ENCODE measurements at places on chromosomes 6 and 20. TPM values are rescaled to one million over a fixed set of nuclear protein-coding genes. Genes with fewer than 3 reads are reported as not detected.

DNA sequence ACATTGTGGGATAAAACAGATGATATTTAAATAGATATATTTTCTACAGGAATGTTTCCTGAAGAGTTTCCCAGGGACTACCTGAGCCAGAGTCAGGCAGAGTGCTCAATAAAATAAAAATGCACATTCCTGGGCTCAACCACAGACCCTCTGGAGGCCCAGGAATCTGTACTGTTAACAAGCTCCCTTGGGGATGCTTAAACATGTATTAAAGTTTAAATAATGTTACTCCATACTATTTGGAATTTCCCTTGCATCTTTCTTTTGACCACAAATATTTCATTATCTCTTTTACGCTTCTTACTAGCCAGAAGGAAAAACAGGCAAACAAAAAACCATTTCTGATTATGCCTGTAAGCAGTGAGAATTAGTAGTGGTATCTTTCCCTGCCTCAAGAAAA, 42.3 kb downstream of the GPR63 start:
- no peak for DNase-seq

- no peak for DNase-seq
Measured at GRCh38 chr6:77089776-77090175, 373.5 kb downstream of the HTR1B start.

DNA sequence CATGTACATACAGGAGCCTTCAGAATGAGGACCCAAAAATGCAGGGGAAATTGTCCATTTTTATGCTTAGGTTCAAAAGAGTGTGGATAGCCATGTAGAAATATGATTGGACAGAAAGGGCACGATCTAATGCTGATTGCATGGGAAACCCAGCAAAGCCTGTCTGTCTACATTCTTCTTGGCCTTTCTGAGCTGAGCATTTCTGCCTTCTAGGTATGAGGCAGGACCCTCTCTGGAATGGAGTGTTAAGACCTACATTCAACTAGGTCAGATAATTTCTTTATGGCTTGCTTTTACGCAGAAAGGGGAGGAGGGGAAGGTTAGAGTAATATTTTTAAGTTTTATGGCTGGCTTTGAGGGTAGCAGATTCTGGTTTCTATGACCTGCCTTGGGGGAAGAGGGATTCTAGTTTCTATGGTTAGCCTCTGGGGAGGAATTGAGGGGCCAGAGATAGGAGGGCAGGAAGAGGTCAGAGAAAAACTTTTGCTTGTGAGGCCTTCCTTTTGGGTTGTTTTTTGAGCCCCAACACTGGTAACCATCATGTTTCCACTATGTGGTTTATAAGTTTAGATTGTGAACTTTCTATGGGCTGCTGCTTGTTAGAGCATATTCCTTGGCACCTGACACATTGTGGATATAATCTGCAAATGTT, 63.5 kb downstream of the LYRM2 start:
- DNase-seq, result no peak

GRCh38 chr6:11350294-11350693, 117.8 kb upstream of the NEDD9 start:
- no peak for DNase-seq

DNA sequence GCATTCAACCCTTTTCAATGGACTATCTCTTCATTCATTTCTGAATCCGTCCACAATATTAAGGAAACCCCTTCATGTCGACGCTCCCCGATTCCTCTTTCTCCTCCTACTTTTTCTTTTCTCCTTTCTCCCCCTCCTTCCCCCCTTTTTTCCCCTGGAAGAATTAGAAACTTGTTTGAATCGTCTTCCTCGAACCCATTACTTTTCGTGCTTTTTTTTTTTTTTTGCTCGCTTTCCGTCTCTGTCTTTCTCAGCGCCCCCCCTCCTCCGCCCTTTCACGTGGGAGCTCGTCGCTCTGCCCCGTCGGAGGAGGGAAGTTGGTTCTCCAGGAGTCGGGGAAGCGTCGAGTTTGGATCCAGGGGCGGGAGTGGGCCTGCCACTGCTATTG, 2.3 kb upstream of the NKX2-2 start:
- no peak for DNase-seq

GRCh38 chr20:39188266-39188765, 226.2 kb downstream of the DHX35 start:
- DNase-seq, result no peak

- no peak for DNase-seq
Measured at GRCh38 chr6:29872791-29873190, 45.2 kb downstream of the HLA-G start.

DNA sequence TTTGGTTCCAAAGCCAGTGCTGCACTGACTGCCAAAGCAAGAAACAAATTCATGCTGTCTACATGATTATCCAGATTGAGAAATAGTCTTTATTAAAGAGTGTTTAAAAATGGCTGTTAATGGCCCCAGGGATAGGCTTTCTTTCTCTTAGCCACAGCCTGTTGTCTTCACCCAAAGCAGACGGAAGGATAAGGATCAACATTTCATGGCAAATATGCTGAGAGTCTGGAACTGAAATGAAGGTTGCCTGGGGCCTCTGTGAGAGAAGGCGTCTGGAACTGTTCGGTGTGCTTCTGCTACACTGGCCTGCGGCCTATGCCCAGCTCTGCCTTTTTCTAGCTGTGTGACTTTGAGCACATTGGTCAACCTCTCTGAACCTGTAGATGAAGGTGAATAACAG, 373.0 kb upstream of the ZFP64 start:
- DNase-seq, result no peak

GRCh38 chr20:17431621-17432364, 99.4 kb downstream of the BFSP1 start:
- peak; percentile 64 for DNase-seq

GRCh38 chr6:81683912-81684311, 68.6 kb downstream of the TENT5A start:
- DNase-seq, result no peak

DNA sequence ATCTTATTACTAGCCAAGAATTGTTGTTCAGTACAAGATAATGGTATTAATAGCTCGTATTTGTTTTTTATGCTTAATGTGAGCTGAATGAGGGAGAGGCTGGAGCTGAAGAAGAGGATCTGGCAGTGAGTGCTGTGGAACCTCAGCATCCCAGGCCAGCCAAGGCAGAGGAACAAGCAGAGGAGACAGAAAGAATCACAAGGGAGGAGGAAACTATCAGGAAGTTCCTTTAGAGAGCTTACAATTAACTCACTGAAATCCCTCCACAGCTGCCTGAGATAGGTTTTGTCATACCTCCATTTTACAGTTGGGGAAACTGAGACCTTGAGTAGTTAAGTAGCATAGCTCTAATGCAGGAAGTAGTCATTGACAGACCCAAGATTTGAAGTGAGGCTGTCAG, 39.9 kb upstream of the TULP4 start:
- no peak for DNase-seq

Gene DDX43
- total RNA-seq, result 0.52 TPM

Gene ANKEF1
- total RNA-seq, result 1.3 TPM

Gene KIAA1755
- total RNA-seq, result 5.3 TPM

All from left ventricle myocardium superior (tissue), 1 donor.